ENCODE measurements at places on chromosomes 3 and 15. TPM values are rescaled to one million over a fixed set of nuclear protein-coding genes. Genes with fewer than 3 reads are reported as not detected.

Gene CMTM8
- total RNA-seq, result 10.5 TPM

Gene RFT1
- 27.7 TPM for total RNA-seq

Gene RASGRP1
- 0.32 TPM for total RNA-seq

Gene FOXL2NB
- total RNA-seq, result 0.89 TPM

Gene UBA7
- 0.74 TPM for total RNA-seq

Gene OXNAD1
- total RNA-seq, result 7.5 TPM

Gene PSMD6
- 72.6 TPM for total RNA-seq

Gene IGDCC3
- total RNA-seq, result 0.08 TPM

Gene ECE2
- not detected for total RNA-seq

Gene CCK
- total RNA-seq, result 1.2 TPM

Gene CYP19A1
- total RNA-seq, result 0.16 TPM

Gene SCAANT1
- total RNA-seq, result not detected

Gene ROBO1
- 9.1 TPM for total RNA-seq

Gene PDE8A
- 31.3 TPM for total RNA-seq

Gene CLRN1
- total RNA-seq, result not detected

Gene UNC45A
- total RNA-seq, result 60.2 TPM

Gene LRRC2
- not detected for total RNA-seq

Gene PLA2G4D
- not detected for total RNA-seq

Gene RYR3
- total RNA-seq, result 0.01 TPM

Gene MYO5C
- 5.4 TPM for total RNA-seq

Gene PAQR9
- 3.1 TPM for total RNA-seq

Gene SNTN
- total RNA-seq, result not detected

Gene ZBTB47
- total RNA-seq, result 6.5 TPM

Gene KLF15
- total RNA-seq, result 0.08 TPM

Gene AMIGO3
- 0.41 TPM for total RNA-seq

Gene KLHL40
- not detected for total RNA-seq

Gene LRRC34
- total RNA-seq, result not detected

Gene ZMYND10
- 0.93 TPM for total RNA-seq

Gene ACTRT3
- 2.5 TPM for total RNA-seq

Gene HIGD2B
- not detected for total RNA-seq

Gene EEF1AKMT4
- total RNA-seq, result 14.1 TPM

Gene NR1I2
- not detected for total RNA-seq

Gene MEGF11
- 0.39 TPM for total RNA-seq

Gene RPL14
- total RNA-seq, result 712 TPM

Gene PDIA5
- 24.2 TPM for total RNA-seq
